ENCODE measurements at places on chromosomes 16 and 17.

GRCh38 chr17:61833536-61834193 lies 29.7 kb downstream of the BRIP1 start:
- DNase-seq: no peak

- DNase-seq: no peak
Observed at GRCh38 chr17:56558088-56558487, 35.4 kb upstream of the NOG start.

DNA sequence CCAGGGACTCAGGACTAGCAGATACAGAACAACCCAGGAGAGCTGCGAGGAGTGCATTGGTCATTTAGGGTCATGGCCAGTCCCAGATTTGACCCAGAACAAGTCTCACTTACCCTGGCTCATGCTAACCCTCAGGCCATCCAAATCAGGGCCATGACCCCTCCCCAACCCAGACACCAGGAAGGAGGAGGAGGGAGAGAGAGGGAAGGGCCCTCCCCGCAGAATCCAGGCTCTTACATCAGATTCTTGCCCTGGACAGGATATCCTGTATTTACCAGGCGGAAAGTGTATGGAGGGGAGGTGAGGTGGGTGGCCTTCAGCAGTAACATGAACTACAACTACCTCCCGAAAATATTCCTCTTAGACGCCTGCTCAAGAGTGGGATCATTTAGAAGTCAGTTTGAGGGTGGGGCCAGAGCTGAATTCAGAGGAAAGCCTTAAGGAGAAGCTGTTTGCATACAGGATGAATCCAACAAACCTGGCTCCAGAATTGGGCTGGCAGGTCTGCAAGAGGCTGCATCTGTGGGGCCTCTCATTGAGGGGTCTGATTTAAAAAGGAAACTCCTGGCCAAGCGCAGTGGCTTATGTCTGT lies 2.1 kb downstream of the VAT1 start:
- DNase-seq: no peak

DNA sequence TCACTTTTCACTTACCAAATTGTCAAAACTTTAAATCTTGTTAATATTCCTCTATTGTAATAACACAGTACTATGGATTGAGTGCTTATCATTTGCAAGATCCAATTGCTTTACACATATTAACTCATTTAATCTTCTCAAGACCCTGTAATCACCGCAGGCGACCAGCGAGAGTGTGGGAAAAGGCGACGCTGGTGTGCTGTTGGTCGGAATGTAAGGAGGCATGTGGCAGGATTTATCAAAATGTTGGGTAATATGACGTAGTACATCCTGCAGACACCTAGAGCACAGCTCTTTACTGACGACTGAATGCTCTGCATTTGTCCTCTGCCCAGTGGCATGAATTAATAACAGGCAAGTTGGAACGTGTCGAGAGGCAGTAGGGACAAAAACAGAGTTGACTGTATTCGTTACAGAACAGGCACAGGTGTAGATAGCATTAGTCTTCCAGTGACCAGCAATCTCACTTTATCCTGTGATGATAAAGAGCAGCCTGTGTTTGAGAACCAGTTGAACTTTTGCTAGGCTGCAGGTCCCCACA lies 80.3 kb downstream of the TNRC6C start:
- DNase-seq: no peak

DNA sequence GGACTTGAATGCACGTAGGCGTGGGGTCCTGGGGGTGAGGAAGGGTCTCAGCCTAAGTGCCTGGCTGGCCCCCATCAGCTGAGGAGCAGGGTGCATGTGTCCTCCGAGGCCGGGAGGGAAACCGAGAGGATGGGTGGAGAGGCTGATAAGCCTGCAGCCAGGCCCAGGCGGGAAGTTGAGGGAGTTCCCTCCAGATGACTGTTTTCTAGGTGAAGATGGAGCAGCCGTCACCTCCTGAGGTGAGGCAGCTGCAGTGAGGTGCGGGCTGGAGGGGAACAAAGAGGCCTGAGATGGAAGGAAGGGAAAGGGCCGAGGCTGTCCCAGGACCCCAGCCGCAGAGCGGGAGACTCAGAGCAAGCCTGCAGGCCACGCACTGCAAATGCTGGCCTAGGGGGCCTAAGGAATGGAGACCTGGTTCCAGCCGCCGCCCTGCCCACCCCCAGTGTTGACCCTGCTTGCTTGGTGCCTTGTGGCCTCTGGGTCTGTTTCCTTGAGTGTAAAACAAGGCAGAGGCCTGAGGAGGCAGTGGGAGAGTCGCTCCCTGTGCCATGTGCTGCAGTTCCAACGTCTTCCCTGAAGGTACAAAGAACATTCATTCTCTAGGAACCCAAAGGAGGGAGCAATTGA lies 3.0 kb downstream of the PECAM1 start:
- DNase-seq: no peak

DNA sequence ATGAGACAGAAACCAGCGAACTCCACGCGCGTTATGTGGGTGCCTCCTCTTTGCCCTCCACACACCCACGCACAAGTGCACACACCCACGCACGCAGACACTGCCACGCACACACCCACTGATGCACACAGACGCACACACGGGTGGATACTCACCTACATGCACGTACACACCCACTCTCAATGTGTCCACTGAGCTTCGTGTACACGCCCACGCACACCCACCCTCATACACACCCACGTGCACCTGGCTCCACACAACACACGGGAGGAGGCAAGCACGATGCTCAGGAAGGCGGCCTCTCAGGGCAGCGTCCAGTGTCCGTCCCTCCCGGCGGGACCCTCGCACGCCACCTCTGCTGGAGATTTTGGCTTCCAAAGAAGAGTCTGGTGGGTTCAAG lies 4.2 kb downstream of the RFNG start:
- no peak for DNase-seq

- DNase-seq: no peak
Observed at GRCh38 chr17:17902877-17903276, 66.1 kb upstream of the SREBF1 start.

- no peak for DNase-seq
Observed at GRCh38 chr17:79842136-79842655, 3.0 kb upstream of the CBX4 start.

GRCh38 chr16:2422123-2422867 lies 7.0 kb upstream of the CCNF start:
- no peak for DNase-seq

- DNase-seq: no peak
Observed at GRCh38 chr16:75477680-75478473, 13.4 kb upstream of the TMEM170A start.

- no peak for DNase-seq
Observed at GRCh38 chr17:65142247-65142646, 5.1 kb downstream of the RGS9 start.

GRCh38 chr17:59838052-59838916 lies 54.5 kb downstream of the TUBD1 start:
- DNase-seq: no peak

- no peak for DNase-seq
Observed at GRCh38 chr17:50279181-50279526, 4.9 kb downstream of the TMEM92 start.

DNA sequence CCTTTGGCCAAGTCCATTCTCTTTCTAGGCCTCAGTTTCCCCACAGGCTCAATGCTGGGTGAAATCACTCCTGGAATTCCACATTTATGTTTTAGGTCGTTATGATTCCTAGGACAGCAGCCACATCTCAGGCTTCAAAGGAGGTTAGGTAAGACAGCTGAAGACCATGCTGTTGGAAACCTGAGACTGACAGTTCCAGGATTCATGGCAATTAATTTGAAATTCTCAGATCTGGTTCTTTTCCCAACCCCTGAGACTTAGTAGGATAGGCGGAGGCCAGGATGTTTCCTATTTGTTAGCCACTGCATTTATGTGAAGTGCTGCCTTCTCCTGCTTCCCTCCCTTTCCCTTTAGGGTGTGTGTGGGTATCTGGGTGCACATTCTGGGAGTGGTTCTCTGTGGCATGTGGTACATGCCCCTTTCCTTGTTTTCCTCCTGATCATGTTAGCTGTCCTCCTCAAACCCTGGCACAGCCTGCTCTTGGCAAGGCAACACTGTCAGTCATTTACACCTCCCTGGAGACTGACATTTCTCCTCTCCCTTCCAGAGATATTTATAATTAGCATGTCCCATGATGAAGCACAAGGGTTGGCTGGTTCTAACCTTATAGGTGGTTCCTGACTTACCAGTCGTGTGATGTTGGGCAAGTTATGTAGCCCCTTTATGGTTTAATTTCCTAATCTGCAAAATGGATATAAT lies 91.4 kb upstream of the SALL1 start:
- DNase-seq: no peak

GRCh38 chr16:7330709-7331108 lies 1.9 kb upstream of the RBFOX1 start:
- DNase-seq: no peak

- DNase-seq: no peak
Observed at GRCh38 chr16:53065461-53066061, 10.8 kb downstream of the CHD9 start.

- no peak for DNase-seq
Observed at GRCh38 chr16:56832768-56833167, 32.2 kb upstream of the SLC12A3 start.

- no peak for DNase-seq
Observed at GRCh38 chr16:89909777-89910716, 8.6 kb upstream of the MC1R start.

DNA sequence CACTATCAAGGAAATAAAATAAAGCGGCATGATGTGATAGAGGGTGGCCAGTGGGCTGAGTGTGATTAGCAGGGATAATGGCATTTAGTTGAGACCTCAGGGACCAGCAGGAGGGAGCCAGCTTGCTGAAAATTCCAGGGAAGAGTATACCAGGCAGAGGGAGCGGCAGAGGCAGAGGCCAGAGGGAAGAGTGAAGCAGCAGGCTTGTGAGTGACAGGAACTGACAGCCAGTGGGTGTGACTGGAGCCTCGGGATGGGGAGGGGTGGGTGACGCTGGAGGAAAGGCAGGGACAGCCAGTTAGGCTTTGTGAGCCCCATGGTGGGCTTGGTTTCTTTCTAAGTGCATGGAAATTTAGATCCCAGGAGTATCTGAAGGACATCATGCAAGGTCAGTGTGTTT lies 209.7 kb upstream of the CACNG3 start:
- DNase-seq: no peak

GRCh38 chr16:6193718-6194117 lies 1096.1 kb upstream of the EEF2KMT start:
- DNase-seq: peak; percentile 75

GRCh38 chr17:13792314-13792713 lies 190.6 kb upstream of the HS3ST3A1 start:
- DNase-seq: no peak

- no peak for DNase-seq
Observed at GRCh38 chr16:82317411-82318167, 147.6 kb upstream of the MPHOSPH6 start.

DNA sequence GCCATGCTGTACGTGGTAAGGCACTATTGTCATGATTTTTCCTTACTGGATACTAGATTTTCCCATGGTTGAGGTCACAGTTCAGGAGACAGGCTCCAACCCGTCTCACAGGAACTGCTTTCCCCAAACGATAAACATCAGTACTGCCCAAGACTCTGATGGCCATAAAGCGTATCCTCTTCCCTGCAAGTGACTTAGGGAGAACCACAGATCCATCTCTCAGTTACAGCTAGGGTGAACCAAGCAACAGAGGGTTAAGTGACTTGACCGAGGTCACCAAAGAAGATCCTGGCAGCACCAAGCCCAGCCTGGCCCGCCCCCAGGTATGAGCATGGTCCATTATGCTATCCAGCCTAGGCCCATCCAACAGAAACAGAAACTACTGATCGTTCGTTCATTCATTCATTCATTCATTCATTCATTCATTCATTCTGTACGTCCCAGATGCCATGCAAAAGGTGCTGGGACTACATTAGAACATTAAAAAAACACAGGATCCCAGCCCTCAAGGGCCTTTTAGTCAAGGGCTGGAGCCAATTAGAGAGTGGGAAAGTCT lies 31.0 kb downstream of the MYH11 start:
- DNase-seq: no peak

DNA sequence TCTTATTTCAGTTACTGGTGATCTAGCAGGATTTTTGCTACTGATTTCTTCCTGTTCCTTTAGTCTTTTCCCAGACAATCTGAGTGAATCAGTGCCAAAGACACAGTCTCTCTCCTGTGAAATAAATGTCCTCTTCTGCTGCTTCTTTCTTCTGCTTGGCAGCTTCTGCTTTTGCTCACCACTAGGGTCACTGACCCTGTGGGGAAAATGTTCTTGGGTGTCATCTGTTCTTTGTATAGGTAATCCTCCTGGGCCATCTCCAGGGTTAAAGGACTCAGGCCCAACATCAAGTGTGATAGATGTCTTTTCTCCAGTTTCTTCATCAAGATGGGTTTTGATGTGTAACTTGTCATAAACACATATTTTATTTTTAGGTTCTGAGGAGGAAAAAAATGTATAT lies 5.2 kb downstream of the PALB2 start:
- no peak for DNase-seq

GRCh38 chr16:86316967-86317812 lies 193.1 kb upstream of the FOXF1 start:
- no peak for DNase-seq

DNA sequence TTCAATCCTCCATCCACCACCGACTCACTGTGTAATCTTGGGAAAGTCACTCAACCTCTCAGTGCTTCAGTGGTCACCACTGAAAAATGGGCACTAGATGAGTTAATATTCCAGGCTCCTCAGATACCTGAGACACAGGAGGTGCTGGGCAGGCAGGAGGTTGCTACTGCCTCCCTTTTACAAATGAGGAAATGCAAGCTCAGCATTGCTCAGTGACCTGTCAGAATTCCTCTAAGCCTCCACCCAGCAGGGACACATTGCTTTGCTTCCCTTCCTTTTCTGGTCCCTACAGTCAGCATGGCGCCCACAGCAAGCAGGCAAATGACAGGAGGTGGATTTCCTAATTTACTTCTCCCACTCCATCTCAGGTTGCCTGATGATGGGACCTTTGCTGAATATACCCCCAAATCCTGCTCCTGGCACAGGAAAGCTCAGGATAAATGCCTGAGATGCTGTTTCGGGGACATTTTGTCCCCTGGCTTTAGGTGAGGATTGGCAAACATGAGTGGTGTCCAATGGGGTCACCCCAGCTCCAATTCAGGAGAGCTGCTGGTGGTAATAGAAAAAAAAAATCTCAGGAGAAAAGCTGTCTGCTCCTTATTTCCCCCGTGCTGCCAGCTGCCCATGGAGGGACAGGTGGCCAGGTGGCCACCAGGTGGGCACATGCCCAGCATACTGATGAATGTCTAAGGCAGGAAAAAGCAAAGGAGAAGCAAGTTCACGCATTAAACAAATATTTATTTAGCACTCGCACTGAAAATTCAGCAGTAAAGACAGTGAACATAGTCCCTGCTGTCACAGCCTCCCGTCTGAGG lies 5.0 kb upstream of the KRT13 start:
- no peak for DNase-seq

- no peak for DNase-seq
Observed at GRCh38 chr16:74771656-74772315, 2.8 kb downstream of the FA2H start.

Data from left renal cortex interstitium (tissue), 4 donors.